ENCODE measurements at places on chromosomes 7 and 10. TPM values are rescaled to one million over a fixed set of nuclear protein-coding genes. Genes with fewer than 3 reads are reported as not detected.

- DNase-seq = peak; percentile 14
Measured at GRCh38 chr7:128383776-128384175, 22.3 kb upstream of the PRRT4 start.

- DNase-seq = peak; percentile 16
Measured at GRCh38 chr7:114375907-114376306, 38.7 kb upstream of the FOXP2 start.

GRCh38 chr7:36951257-36951697, 227.0 kb upstream of the AOAH start:
- DNase-seq = no peak

GRCh38 chr10:114550756-114551635, 107.1 kb downstream of the ABLIM1 start:
- peak; percentile 65 for DNase-seq

- peak; percentile 93 for DNase-seq
Measured at GRCh38 chr7:19982841-19983835, 209.7 kb upstream of the TMEM196 start.

GRCh38 chr10:104306897-104307296, 31.4 kb downstream of the ITPRIP start:
- DNase-seq = no peak

DNA sequence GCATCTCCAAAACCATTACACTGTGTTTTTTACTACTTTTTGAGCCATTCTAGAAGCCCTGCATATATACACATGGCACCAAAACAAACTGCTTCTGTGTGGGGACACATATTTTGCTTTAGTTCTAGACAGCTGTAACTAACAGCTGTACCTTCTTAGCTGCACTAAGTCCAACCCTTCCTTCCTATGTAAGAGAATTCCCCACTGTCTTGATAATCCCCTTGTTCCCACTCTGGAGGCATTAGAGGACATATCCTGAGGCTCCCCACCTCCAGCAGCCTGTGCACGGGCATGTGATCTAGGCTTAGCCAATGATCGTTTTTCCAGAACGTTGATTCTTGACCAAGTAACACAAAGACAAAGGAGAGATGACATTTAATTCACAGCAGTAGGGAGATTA, 13.3 kb upstream of the CDK13 start:
- DNase-seq = no peak

- peak; percentile 38 for DNase-seq
Measured at GRCh38 chr10:15735763-15736162, 16.0 kb upstream of the ITGA8 start.

DNA sequence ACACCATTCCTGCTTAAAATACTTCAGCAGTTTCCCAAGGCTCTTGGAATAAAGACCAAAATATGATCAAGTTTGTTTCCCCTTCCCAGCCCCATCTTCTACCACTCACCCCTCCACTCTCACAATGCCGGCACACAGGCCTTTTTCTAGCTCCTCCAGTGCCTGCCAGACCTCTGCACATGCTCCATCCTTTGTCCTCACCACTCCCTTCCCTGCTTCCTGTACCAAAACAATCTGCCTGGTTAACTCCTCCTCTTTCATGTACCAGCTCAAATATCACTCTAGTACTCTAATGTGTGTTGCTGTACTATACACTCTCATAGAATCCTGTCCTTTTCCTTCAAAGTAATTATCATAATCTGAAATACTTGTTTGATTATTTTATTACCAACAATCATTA, 19.4 kb downstream of the SCRN1 start:
- no peak for DNase-seq

DNA sequence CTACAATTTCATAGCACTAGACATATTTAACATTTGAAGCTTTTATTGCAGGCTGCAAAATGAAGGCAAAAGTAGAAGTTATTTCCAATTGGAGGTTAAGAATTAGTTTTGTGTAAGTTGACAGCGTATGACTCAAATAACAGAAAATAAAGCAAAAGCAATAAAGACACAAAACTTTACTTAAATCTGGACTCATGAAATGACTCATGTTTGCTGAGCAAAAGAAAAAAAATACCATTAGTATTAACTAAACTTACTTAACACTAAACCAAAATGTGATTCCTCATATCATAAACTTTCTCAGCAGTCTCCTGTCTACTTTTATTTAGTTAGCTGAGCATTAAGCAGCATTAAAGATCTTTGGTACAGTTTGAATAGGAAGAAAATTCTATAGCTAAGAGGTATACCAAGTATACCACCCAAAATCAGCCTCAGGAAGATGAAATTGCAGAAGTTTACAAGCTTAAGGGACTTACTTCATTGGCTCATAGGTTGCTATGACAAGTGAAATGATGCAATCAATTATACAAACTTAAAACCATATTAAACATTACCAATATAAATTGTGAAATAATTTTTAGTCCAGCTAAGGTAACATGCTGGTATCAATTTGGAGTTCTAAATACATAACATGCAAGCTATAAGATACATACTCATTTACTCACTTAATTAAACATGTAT, 1131.4 kb downstream of the XPNPEP1 start:
- peak; percentile 24 for DNase-seq

DNA sequence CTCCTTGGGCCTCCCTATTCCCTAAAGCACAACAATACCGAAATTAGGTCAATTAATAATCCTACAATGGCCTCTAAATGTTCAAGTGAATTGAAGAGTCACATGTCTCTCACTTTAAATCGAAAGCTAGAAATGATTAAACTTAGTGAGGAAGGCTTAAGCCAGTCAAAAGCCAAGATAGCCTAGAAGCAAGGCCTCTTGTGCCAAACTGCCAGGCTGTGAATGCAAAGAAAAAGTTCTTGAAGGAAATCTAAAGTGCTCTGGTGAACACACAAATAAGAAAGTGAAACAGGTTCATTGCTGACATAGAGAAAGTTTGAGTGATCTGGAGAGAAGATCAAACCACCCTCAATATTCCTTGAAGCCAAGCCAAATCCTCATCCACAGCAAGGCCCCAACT, 57.2 kb downstream of the SLC29A4 start:
- DNase-seq = no peak

DNA sequence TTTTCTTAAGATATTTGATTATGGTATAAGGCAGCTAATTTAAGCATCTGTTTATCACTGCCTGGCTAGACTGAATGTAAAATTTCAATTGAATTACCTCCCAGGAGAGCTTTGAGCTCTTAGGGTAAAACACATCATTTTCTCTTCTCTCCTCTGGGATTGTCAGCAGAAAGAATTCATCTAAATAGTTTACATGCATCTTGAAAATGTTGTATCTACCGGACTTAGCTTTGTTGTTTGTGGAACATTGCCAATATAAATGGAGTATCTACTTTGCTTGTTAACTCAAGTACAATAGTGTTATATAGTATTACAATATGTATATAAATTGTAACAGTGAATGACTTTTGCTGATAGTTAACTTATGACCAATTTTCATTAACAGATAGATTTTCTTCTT, 73.3 kb downstream of the TAF3 start:
- peak; percentile 12 for DNase-seq

DNA sequence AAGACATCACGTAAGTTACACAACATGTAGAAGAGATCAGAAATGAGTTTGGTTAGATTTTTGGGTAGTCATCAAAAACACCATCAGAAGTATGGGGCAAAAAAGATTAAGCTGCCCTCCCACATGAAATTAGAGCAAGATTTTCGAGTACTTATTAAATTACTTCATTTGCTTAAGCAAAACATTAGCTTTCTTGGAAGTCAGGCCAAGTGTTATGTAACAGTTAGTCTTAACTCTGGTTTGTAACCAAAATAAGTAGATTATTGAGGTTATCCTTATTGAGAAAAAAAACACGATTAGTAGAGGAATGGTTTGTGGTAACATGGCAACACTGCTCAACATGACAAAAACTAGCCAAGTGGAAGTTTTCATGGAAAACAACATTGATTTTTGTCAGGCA, 37.9 kb downstream of the HBP1 start:
- DNase-seq = no peak

- DNase-seq = peak; percentile 35
Measured at GRCh38 chr10:43407148-43407575, 1.8 kb downstream of the HNRNPF start.

DNA sequence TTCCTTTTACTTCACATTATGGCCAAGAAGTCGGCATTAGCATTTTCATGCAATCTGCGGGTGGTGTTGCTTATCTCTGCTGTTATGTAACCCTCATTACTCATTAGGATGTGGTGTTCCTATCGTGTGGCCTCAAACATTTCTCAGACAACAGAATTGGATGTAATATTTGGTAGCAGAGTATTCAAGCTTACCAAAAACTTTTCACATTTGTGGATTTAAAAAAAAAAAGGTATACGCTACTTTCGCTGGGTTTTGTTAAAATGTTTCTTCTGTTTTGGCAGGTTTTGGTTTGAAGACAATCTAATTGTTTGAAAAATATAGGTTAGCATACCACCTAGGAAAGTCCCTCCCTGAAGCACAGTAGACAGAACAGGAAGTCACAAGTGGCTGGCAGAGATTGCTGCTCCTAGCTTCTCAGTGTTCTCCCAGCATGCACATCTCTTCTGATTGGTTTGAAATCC, 128.8 kb downstream of the GATA3 start:
- peak; percentile 37 for DNase-seq

GRCh38 chr10:82411416-82411815, 536.4 kb downstream of the NRG3 start:
- DNase-seq = no peak

DNA sequence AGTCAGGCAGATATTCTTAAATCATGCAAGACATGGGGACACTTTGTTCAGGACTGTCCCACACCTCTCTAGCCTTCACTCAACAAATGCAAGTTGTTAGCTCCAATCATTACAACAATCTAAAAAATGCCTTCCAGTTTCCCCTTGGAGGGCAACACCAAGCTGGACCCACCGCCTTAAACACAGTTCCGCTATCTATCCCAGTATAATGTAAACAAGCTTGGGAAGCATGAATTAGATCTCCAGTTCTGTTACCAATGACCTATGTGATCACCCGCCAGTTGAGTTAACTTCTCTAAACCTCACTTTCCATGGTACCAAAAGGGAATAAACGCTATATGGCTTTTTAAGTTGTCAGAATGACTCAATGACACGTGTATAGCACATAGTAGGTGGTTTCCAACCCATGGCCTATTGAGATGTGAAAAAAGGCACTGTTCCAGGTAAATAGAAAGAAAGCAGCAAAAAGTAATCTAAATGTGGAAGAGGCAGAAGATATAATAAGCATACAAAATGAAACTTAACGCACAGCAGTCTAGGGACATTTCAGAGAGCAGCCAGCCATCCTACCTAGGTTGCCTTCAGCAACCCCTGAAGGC, 2.4 kb upstream of the REEP3 start:
- no peak for DNase-seq

- no peak for DNase-seq
Measured at GRCh38 chr10:100744136-100744986, 1.0 kb upstream of the PAX2 start.

DNA sequence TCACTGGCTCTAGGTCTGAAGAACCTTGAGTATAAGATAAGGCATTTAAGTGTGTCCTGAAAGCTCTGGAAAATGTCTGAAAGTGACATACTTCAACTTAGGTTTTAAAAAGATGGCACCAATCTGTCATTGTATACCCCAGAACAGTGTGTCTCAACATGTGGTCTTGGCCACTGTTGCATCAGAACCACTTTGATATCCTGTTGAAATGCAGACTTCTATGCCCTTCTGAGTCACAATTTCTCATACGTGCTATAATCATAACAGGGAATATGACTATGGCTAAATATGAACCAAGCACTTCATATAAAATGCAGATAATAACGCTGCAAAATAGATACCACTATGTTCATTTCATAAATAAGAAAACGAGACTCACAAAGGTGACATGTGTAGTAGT, 38.0 kb upstream of the GPAM start:
- peak; percentile 35 for DNase-seq

- DNase-seq = no peak
Measured at GRCh38 chr10:83886871-83887270, 252.4 kb upstream of the GHITM start.

DNA sequence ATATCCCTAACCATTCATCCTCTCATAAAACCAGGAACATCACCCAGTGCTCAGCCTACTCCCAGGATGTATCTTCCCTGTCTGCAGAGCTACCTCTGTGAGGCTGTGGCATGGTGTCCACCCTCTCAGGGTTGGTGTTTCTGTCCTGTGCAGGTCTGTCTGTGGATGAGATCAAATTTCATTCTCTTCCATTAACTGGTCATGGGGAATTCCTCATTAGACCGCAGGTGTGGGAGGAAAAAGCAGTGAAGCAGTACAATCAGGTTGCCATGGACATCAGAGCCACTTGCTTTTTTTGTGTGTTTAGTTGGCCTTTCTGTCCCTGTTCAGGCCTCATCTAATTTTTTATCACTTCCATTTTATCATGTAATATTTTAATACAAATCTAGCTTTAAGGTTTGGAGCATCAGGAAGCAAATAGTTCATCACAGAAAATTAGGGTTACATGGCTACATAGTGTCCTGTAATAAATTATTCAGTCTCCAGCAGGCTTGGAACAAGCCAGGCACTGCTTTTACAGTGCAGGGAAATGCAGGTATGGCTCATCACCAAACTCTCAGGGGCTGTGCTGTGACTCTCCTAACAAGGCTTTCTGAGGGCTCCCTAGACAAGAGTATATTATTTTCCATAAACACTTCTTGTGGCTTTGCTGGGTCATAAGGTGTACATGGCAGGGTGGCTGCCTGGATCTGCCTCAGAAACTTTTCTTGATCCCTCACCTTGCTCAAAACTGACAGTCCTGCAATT, 594.9 kb upstream of the IGFBP3 start:
- no peak for DNase-seq

DNA sequence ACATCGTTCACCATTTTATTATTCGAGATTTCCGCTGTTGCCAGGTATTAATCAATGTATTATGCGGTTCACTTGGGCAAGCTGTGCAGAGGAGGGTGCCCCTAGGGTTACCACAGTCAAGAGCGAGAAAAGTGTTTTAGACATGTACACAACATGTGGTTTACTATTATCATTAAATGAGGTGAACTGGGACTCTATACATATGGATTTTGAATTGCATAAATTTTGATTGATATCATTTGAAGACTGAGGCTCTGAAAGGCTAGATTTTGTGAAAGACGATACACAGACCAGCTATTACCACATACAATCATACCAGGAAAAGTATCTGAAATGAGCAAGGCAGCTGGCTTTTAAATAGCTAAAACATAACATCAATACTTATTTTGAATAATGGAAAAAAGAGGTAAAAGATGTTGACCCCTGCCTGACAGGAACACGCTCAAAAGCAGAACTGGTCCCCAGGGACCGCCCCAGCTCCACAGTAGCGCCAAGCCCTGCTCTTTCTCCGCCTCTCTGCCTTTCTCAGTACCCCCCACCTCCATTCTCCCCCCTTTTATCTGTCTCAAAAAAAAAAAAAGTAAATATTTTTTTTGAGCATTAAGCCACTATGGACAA, 413.4 kb upstream of the MKI67 start:
- no peak for DNase-seq

Gene GCK
- not detected for total RNA-seq

Gene NPY4R
- not detected for total RNA-seq

Gene ZNF425
- 4.3 TPM for total RNA-seq

Gene ATOH7
- not detected for total RNA-seq

Gene BTAF1
- total RNA-seq = 58.6 TPM

Gene CNPY1
- total RNA-seq = not detected

Gene TMEM243
- 57.7 TPM for total RNA-seq

Gene UCN3
- total RNA-seq = not detected

Gene PODXL
- total RNA-seq = 2.3 TPM

Gene STK31
- 0.33 TPM for total RNA-seq

Gene SCART1
- 1.6 TPM for total RNA-seq

Gene ITPRID1
- total RNA-seq = not detected

All from fibroblast of the aortic adventitia (primary cell).